Hematopoietic multipotent progenitor cell treated with erythropoietin and hydrocortisone succinate and interleukin-3 and kit ligand, for 15 days (in vitro differentiated cells): ENCODE measurements at places on chromosomes 2 and 18.

- DNase-seq = no peak
Measured at GRCh38 chr2:169746240-169746639, 12.6 kb downstream of the KLHL23 start.

DNA sequence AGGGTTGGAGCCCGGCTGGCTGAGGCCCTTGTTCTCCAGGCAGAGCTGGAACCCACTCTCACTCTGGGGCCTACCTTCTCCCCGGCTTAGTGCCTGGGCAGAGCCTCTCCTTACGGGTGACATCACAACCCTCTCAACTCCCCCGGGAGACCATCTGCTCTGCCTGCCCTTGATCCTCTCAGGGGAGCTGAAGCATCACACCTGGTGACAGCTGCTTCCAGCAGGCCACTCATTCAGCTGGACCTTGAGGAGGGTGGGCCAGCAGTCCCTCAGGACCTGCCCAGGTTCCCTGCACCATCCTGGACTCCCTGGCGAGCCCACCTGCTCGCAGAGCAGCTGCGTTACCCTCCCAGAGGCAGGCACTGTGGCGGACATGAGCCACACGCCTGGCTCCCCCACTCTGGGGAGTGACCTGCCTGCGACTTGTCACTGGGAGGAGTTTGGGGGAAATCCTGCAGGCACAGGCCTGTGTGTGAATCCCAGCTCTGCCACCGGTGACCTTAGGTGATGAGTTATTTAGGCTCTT lies 13.1 kb downstream of the HS6ST1 start:
- DNase-seq = no peak

DNA sequence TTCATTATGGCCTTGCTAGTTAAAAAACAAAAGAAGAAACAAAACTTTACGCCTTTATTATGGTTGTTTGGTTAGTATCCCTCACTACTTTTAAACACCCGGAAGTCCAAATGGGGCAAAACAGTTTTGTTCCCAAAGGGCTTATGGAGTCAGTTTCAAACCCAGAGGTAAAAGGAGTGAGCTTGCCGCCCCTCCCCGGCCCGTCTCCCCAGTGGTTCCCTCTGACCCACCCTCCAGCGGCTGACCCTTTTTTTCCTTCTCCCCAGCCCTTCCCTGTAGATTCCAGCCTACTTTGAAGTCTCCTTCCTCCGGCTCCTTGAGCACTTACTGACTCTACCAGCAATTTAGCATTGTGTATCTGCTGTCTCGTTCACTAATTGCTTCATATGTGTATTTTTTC lies 209.2 kb downstream of the ICOS start:
- DNase-seq = no peak

- no peak for DNase-seq
Measured at GRCh38 chr18:41790687-41791086, 164.3 kb upstream of the PIK3C3 start.

DNA sequence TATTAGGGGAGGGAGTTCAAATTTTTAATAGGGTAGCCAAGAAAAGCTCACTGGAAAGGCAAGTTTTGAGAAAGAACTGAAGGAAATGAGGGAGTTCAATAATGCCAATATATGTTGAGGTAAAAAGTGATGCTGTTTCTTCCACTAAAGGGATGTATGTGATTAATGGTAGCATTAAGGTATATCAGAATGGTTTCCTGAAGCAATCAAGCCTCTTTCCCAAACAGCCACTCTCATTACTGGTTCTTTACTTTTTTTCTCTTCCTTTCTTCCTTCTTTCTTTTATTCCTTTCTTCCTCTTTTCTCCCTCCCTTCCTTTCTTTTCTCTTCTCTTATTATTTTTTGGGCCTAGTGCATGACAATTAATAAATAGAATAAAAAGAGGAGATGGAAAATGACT lies 433.5 kb downstream of the SATB2 start:
- DNase-seq = no peak

- DNase-seq = no peak
Measured at GRCh38 chr2:110978756-110979470, 141.8 kb upstream of the BCL2L11 start.

GRCh38 chr2:169415233-169415748 lies 53.0 kb upstream of the LRP2 start:
- no peak for DNase-seq

- DNase-seq = no peak
Measured at GRCh38 chr18:58541789-58542425, 87.0 kb downstream of the ALPK2 start.
